ENCODE measurements at places on chromosomes 3 and 15.

- DNase-seq, result no peak
Observed at GRCh38 chr15:89026167-89026566, 62.1 kb upstream of the ABHD2 start.

- no peak for DNase-seq
Observed at GRCh38 chr3:12317914-12318313, 29.0 kb downstream of the PPARG start.

- DNase-seq, result no peak
Observed at GRCh38 chr3:100521439-100521845, 29.0 kb downstream of the TMEM45A start.

GRCh38 chr3:133927540-133928066, 31.9 kb upstream of the RAB6B start:
- peak; percentile 79 for DNase-seq

GRCh38 chr3:124893526-124893925, 6.4 kb upstream of the ITGB5 start:
- no peak for DNase-seq

DNA sequence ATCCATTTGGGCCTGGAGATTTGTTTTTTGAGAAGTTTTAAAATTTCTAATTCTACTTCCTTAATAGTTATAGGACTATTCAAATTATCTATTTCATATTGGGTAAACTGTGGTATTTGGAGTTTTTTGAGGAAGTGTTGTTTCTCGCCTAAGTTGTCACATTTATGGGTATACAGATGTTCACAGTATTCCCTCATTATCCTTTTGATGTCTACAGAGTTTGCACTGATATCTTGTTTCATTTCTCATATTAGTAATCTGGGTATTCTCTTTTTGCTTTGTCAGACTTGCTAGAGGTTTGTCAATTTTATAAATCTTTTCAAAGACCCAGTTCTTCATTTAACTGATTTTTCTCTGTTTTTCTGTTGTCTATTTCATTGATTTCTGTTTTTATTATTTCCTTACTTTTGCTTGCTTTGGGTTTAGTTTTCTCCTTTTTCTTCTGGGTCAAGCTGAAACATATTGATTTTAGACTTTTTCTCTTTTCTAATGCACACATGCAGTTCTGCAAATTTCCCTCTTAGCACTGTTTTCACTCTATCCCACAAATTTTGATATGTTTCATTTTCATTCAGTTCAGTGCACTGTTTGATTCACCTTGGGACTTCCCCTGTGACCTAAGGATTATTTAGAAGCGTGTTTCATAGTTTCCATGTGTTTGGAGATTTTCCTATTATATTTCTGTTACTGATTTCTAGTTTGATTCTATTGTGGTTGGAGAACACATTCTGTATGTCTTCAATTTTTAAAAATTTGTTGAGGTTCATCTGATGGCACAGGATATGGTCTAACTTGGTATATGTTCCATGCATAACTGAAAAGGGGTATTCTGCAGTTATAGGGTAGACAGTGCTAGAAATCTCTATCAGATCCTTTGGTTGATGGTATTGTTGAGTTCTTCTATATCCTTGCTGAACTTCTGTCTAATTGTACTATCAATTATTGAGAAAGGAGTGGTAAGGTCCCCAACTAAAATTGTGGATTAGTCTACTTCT, 79.6 kb downstream of the SUMF1 start:
- no peak for DNase-seq

- no peak for DNase-seq
Observed at GRCh38 chr3:162094301-162094700, 597.7 kb downstream of the OTOL1 start.

GRCh38 chr3:52394751-52395502, 50.0 kb downstream of the SEMA3G start:
- DNase-seq, result no peak

DNA sequence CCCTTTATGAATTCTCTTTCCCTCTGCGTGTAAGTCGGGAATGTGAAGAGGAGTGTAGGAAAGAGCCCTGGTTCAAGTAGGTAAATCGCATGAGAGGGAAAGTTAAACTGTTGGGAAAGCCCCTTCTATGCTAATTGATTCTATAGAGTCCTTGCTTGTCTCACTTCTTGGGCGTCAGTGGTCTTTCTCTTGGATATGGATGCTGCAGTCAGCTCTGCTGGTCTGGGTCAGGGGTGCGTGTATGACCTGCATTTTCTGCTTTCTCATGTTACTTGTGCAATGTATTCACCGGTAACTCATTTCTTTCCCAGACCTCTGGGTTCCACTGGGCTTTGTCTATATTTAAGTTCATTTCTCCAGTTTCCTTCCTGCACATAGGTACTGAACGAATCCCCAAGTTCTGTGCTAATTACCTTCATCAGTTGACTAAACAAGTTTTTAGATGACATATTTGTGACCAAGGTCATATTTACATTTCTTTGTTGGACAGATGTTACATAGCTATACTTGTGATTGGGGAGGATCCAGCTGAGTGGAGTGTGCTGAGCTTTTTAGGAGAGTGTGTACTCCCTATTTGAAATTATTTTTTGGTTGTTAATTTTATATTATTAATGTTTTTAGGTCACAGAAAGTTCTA, 1.4 kb downstream of the SETD5 start:
- DNase-seq, result no peak

- DNase-seq, result peak; percentile 63
Observed at GRCh38 chr3:16177962-16178627, 3.6 kb downstream of the GALNT15 start.

GRCh38 chr3:197168606-197169005, 129.8 kb downstream of the DLG1 start:
- no peak for DNase-seq

- DNase-seq, result no peak
Observed at GRCh38 chr3:131602011-131602779, 99.4 kb upstream of the MRPL3 start.

- DNase-seq, result no peak
Observed at GRCh38 chr3:12184541-12184940, 25.8 kb upstream of the TIMP4 start.

- DNase-seq, result no peak
Observed at GRCh38 chr3:46228260-46229242, 13.7 kb upstream of the CCR3 start.

DNA sequence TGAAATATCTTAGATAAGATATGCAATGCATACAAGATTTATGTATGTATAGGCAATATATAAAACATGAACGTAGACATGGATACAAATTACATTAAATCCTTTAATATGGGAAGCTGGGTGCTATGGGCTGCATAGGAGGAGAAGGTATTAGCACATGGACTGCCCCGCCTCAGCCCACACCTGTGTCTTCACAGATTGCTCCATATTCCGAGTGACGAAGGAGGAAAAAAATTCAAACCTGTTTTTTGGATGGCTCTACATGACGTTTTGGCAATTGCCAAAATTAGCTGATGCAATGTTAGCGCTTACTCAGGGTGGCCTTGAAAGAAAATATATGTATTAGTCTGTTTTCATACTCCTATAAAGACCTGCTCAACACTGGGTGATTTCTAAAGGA, 223.4 kb upstream of the SLCO3A1 start:
- no peak for DNase-seq
